ENCODE measurements at places on chromosomes 11 and 22.

DNA sequence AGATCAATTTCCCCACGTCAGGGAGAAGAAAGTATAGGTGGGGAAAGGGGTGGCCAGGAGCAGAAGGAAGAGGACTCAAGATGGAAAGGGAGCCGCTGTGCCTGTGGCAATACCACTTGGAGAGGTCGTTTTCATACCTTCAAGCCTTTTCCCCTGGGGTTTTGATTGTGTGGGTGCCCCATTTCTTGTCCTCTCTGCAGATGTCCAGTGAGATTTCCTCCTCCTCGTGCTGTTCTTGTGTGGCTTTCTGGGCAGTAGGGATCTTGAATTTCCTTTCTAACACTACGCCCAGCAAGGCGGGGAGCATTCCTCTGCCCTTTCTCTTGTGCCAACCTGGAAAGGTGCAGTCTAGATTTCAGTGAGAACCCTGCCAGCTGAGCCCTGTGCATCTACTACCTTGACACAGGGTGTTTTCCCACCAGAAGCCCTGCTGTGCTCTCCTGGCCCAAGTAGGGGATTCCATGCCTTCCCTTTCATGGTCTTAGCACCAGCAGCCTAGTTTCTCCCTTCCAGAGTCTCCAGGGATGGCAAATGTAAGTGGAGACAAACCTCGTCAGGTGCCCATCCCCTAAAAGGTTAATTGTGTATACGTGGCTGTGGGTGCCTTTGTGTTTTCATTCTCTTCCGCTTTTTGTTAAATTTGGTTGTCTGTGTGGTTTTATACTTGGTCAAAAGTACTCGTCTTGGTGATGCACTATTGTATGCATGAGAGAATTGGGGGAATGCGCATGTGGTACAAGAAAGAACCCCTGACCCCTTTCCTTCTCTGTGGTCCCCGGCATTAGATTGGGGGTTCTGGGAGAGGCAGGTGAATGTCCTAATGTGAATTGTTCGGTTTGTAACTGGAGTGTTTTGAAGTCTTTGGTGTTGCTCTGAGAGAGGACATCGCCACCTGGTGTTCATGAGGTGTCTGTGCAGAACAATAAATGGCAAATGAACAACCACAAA, 71.4 kb upstream of the MPEG1 start:
- DNase-seq: no peak

DNA sequence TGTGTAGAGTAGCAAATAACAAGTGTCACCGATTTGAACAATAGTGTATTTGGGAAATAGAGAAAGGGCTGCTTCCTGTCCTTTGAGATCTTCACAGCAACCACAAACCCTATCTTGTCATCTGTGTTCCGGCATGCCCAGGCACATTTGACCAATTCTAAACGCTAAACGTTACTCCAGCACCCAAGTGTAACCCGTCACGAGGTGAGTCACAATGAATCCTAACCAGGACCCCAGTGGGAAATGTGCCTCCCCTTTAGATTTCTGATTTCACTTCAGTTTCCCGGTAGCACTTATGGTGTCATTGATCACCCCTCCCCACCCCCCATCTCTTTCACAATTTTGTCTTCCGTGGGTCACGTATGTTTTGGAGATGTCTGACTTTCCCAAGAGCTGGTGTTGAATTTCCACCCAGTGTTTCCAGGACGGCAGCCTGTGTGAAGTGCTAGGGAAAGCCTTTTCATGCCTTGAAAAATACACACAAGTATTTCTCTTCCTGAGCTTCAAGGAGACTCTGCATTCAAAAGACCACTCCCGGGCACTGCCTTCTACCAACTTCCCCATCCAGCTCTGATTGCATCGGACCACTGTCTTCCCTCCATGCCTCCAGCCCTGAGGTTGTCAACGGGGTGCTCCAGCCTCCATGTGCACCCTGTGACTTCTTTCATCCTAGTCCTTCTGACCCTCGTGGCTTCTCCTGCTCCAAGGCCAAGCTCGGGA, 10.5 kb upstream of the C11orf24 start:
- peak; percentile 38 for DNase-seq

DNA sequence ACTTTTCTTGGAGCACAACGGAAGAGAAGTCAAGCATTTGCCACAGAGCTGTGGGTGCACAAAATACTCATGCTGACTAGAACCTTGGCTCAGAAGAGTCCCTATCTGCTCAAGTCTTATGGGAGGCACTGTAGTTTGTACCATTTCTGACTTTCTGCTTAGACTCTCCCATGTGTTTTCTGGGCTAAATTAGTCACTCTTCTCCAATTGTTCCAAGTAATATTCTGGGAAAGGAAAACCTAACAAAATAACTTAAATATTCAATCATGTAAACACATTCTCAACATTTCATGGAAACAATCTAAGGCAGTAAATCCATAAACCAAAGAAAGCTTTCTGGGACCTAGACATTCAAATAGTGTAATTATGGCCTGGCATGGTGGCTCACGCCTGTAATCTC, 220.7 kb downstream of the SWAP70 start:
- DNase-seq: no peak

- DNase-seq: no peak
Observed at GRCh38 chr11:17739945-17740338, 5.4 kb downstream of the KCNC1 start.

DNA sequence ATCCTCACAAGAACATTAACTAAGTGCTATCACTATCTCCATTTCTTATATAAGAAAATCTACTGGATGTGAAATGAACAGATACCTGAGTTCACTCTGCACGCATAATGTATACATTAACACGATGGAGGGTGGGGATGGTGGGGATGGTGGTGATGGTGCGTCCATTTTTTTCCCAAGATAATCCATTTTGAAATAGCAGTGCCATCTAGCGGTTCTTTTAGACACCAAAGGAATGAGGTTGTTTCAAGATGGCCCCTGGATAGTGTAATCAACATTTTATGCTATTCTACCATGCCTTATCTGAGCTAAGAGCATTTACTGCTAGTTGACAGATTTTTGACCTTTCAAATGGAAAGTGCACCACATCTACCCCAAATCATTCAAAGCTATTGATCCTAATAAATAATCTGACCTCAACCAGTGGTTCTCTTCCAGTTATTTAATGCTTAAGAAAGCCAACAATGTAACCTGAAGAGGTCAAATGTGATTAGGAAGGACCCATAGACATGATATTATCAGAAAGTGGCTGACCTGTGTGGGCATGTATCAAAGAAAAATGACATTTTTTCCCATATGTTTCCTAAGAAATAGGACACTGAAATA, 714.7 kb upstream of the TENM4 start:
- no peak for DNase-seq

DNA sequence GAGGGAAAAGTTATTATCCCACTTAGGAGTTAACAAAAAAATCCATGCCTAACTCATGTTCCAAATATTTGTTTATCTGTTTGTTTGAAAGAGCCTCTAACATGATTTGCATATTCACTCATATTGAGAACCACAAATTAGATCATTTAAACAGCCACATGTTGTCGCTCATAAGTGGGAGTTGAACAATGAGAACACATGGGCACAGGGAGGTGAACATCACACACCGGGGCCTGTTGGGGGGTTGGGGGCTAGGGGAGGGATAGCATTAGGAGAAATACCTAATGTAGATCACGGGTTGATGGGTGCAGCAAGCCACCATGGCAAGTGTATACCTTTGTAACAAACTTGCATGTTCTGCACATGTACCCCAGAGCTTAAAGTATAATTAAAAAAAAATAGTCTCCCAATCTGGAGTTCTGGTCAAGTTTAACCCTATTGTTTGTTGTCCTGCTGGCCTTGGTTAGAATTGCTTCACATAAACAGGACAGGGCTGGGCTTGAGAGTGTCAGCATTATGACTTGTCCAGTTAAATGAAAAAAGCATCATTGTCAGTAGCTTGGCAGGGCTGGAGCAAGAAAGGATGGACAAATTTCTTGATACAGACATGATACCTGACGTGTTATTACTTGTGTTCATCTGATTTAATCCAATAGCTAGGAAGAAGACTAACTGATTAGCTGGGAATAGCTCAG, 57.8 kb upstream of the PSMA1 start:
- no peak for DNase-seq

DNA sequence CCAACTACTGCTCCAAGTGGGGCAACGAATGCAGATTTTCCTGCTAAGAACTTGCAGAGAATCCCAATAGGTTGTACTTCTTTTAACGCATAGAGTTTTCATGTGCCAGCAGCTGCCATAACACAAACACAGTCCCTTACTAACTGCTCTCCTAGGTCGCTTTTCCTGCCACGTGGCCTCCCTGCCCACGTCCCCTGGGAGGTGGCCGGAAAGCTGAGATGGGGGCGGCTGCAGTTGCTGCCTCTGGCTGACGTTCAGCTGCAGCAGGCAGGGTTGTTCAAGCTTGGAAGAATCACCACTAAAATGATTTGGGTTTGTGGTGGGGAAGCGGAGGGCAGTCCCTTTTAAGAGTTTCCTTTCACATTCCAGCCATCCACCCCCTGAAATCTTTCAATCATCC, 39.3 kb downstream of the ZNF202 start:
- no peak for DNase-seq

GRCh38 chr22:47162865-47163264, 400.4 kb downstream of the TBC1D22A start:
- DNase-seq: no peak

- DNase-seq: no peak
Observed at GRCh38 chr11:107898270-107898669, 30.0 kb upstream of the RAB39A start.

GRCh38 chr22:28297504-28297903, 378.4 kb upstream of the PITPNB start:
- no peak for DNase-seq

DNA sequence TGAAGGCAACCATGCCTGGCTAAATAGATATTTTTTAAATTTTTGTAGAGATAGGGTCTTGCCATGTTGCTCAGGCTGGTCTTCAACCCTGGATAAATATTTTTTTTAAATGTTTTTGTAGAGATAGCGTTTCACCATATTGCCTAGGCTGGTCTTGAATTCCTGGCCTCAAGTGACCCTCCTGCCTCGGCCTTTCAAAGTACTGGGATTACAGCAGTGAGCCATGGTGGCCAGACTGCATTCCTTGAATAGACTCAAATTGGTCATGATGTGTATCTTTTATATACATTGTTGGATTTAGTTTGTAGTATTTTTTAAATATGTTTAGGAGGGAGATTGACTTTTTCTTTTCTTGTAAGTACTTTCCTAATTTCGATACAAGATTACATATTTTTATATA, 325.7 kb upstream of the C11orf87 start:
- no peak for DNase-seq

DNA sequence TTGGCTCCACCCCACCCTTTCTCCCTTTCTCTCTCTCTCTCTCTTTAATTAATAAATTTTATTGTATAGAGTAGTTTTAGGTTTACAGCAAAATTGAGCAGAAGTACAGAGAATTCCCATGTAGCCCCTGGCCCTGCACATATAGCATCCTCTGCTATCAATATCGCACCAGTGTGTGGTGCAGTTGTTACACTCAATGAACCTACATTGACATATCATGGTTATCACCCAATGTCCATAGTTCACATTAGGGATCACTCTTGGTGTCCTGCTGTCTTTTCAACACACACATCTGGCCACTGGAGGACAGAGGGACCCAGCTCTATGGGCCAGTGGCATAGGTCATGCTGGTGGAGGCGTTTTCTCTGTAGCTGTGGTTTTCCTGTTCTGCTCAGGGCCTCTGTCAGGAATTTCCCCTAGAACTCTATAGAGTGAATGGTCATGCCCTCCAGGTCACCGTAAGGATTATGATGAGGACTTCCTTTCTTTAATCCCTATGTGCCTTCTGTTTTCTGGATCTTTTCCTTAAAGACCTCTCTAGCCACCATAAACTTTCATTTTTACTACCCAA, 98.2 kb upstream of the NAV2 start:
- no peak for DNase-seq

DNA sequence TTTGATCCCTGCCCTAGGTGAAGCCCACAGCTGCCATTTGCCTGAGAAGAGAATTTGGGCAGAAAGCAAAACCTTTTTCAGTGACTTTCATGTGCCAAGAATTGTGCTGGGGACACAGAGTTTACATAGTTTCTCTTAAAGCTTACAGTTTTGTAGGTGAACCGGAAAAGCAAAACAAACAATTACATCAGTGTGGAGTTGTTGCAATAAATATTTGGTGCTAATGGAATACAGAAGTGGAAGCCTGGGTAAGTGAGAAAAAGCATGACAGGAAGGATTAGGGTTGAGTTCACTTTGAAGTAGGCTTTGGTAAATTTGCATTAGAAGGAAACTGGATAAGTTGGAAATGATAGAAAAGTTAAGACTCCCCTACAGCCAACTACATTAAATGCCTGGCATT, 82.7 kb downstream of the RASSF10 start:
- DNase-seq: no peak

DNA sequence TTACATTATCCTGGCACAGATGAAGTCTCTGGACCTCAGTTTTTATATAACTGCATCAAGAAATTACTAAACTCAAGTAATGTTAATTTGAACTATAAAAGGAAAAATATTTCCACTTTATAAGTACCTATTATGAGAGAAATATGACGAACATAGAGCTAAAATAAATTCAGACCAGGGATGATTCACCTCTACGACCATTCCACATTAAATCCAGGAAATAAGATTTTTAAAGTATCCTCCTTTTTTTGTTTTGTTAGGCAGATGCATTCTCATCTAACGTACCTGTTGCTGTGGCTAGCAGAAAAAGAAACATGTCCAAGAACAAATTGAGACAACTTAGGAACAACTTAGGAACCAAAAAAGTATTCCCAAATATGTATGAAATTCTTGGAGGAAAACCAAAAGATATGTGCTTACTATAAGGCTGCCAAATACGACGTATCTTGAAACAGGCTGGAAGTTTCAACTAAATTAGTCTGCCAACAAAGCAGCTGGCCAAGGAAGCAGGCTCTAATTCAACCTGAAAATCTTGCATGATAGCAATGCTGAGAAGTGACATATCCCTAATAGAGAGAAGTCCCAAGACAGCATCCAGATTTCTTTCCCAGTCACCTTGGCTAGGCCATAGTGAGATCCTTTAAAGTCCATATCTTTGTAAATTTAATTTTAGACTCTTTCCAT, 15.7 kb downstream of the SPTY2D1 start:
- DNase-seq: no peak

DNA sequence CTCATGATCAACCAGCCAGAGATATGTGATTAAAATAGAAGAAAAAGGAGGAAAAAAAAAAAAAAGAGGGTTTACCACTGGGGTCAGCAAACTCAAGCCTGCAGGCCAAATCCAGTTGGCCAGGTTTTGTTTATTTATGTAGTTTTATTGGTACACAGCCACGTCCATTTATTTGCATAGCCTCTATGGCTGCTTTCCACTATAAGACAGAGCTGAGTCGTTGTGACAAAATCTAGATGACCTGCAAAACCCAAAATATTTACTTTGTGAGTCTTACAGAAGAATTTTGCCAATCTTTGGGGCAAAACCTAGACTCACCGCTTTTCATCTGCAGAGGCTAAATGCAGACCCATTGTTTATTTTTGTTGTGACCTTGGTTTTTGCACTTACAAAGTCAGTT, 87.1 kb downstream of the TENM4 start:
- no peak for DNase-seq

GRCh38 chr22:17098379-17098819, 13.6 kb downstream of the IL17RA start:
- DNase-seq: no peak

- DNase-seq: no peak
Observed at GRCh38 chr11:1168256-1168655, 10.5 kb downstream of the MUC5AC start.

GRCh38 chr11:82536706-82537105, 197.0 kb downstream of the FAM181B start:
- no peak for DNase-seq

- DNase-seq: peak; percentile 55
Observed at GRCh38 chr11:13462311-13462900, 616 bp downstream of the BTBD10 start.

GRCh38 chr22:26549902-26550497, 37.7 kb upstream of the TFIP11 start:
- no peak for DNase-seq

- DNase-seq: peak; percentile 14
Observed at GRCh38 chr11:14380947-14381561, 22.1 kb upstream of the RRAS2 start.
